A549 (cell line): ENCODE measurements at places on chromosomes 2 and 18. TPM values are rescaled to one million over a fixed set of nuclear protein-coding genes. Genes with fewer than 3 reads are reported as not detected.

DNA sequence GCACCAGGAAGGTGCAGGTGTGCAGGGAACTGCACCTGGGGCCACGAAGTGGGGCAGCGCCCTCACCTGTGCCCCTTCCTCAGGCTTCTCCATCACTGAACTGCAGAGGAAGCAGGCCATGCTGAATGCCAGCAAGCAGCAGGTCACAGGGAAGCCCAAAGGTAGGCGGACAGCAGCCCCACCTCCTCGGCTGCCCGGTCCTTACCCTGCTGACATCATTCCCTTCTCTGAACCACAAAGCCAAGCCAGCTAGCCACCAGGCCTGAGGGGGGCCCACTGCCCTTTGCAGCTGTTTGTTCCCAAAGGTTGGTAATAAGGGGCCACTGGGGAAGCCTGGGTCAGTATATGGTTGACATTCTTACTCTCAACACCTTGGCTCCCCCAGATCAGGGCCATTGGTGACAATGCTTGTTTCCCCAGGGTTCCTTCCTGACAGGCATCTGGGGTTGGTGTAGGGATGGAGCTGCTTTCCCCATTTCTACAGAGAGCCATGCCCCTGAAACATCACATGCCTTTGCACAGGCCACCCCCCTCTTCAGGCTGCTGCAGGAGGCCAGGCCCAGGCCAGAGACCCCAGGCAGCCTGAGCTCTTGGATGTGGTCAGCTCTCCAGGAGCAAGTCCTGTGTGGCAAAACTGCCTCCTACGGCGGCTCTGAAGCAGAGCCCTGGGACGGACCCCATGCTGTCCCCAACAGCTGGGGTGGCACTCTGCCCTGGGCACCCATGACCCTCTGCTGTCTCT lies 47.8 kb downstream of the FAM168B start:
- DNase-seq = no peak

CHRNG gene
- not detected in 3 replicates for polyA plus RNA-seq

GRCh38 chr2:142605421-142605820 lies 272.0 kb upstream of the KYNU start:
- DNase-seq = no peak

GRCh38 chr18:45566025-45566740 lies 49.1 kb upstream of the SLC14A2 start:
- DNase-seq = no peak

- DNase-seq = no peak
Observed at GRCh38 chr2:150224321-150224720, 263.1 kb downstream of the RND3 start.

DNA sequence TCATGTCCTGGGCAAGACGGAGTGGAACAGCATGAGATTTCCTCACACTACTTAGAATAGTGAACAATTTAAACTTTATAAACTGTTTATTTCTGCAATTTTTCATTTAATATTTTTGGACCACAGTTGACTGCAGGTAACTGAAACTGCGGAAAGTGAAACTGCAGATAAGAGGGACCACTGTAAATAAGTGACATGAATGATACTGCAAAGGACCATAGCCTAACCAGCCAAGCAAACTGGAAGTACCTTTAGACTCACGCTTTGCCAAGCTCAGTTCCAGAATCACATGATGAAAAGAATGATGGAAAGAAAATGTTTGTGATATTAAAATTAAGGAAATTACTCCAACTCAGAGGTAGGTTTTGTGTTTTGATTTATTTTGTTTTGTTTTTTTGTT lies 94.6 kb upstream of the ITGA4 start:
- no peak for DNase-seq

GRCh38 chr2:46803911-46804670 lies 111.5 kb downstream of the MCFD2 start:
- DNase-seq = peak; percentile 45

KLHL30 gene
- polyA plus RNA-seq = 0.03 to 0.04 TPM (median 0.03 TPM) in 3 replicates

GRCh38 chr2:85718885-85719492 lies 24.8 kb downstream of the GNLY start:
- no peak for DNase-seq

DNA sequence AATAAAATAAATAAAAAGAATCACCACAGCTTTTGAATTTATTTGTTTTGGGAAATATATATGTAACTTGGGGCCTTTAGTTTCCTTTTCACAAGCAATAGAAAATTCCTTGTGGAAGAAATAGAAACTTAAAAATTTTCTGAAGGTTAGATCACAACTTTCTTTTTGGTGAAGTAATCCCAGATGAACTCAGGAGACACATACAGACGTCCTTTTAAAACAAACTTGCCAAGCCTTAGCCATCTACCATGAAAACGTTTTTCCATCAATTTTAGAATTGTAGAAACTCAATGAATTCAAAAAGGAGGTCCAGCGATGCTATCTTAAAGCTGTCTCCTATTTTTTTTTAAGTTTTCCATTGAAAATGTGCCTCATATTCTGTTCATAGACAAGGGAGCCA lies 225.6 kb downstream of the ASXL3 start:
- no peak for DNase-seq

UGT1A9 gene
- 10.3 to 13.1 TPM (median 11.8 TPM) in 3 replicates for polyA plus RNA-seq

GRCh38 chr2:210046851-210047500 lies 44.5 kb downstream of the RPE start:
- no peak for DNase-seq

GRCh38 chr2:42046819-42047487 lies 868 bp upstream of the PKDCC start:
- DNase-seq = no peak

GRCh38 chr2:146228466-146229058 lies 1616.3 kb upstream of the ACVR2A start:
- DNase-seq = no peak

PPP4R3B gene
- 33.5 to 35.3 TPM (median 34.6 TPM) in 3 replicates for polyA plus RNA-seq

DNA sequence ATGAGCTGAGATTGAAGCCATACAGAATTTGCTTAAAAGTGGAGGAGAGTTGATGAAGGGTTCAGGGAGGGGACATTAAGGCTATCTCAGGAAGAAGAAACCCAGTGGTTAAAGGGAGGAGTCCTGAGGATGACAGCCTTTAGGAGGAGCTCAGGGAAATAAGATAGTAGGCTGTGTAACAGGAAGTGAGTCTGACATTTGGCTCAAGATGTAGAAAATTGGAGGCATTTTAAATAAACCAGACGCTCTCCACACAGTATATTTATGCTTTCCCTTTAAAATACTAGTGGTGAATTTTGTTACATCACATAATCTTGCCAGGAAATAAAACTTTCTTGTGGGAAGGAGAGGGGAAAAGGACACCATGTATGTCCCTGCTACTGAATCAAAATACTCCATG lies 11.6 kb downstream of the KCNH7 start:
- no peak for DNase-seq

DNA sequence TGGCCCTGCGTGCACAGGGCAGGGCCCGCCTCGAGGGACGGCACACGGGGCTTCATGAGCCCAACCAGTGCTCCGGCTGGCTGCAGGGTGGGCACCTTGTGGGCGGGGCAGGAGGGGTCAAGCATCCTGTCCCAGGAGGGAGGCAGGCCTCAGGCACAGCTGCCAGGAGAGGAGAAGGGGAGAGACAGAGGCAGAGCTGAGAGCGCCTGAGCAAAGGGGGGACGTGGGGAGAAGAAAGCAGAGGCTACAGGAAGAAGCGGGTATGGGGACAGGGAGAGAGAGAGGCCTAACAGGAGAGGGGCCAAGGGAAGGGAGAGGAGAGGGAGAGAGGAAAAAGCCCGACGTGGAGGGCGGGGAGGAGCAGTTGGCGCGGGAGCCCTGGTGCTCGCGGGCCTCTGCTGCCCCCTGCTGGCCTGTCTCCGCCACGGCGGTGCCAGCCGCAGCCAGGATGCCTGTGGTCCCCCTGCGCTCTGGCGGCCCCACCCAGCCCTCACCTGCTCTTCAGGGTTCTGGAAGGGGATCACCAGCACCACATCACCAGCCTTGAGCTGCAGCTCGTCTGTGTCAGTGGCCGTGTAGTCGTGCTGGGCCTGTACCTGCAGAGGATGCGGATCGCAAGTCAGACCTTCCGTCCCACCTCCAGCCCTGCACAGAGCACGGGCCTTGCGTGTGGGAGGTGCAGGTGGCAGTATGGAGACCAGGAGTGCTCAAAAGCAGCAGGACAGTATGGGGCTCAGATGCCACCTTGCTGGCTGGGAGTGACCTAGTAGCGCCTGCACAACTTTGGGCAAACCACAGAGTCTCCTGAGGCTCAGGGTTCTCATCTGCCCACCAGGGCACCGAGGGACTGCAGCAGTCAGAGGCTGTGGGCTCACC lies 56.8 kb downstream of the BIN1 start:
- DNase-seq = peak; percentile 48

GRCh38 chr2:36801088-36801487 lies 104.6 kb downstream of the VIT start:
- DNase-seq = no peak

DES gene
- 0.09 TPM in 1 of 3 replicates, not detected in the others for polyA plus RNA-seq

- DNase-seq = no peak
Observed at GRCh38 chr2:45895241-45895861, 243.9 kb downstream of the PRKCE start.

DNA sequence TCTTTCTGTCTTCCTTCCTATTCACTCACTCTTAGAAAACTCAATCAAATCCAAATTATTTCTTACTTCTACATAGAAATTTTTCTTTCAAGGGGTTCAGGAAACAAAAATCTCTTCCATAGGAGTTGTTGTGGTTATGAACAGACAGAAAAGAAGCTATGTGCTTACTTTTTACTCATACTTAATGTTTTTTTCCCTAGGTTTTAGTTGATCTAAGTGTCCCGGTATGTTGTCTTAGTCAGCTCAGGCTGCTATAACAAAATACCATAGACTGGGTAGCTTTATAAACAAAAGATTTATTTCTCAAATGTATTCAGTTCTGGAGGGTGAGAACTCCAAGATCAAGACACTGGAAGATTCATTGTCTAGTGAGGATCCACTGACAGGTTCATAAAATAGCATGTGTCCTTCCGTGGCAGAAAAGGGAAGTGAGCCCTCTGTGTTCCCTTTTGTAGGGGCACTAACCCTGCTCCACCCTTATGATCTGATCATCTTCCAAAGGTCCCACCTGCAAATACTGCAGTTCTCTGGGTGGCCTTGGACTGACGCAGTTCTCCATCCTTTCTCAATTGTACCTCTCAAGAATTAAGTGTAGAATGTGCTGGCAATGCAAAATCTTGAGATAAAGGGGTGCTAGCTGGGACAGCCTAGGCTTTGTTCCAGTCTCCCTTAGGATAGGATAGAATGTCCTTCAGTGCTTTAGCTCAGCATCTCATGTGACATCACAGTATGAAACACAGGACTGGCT lies 14.4 kb upstream of the VRK2 start:
- DNase-seq = no peak

GREB1 gene
- polyA plus RNA-seq = 1.1 to 1.4 TPM (median 1.4 TPM) in 3 replicates

- DNase-seq = no peak
Observed at GRCh38 chr2:156890529-156891148, 366.9 kb upstream of the GALNT5 start.

GRCh38 chr2:177235855-177236437 lies 23.4 kb downstream of the HNRNPA3 start:
- no peak for DNase-seq
